ENCODE measurements at places on chromosomes 5 and 9.

DNA sequence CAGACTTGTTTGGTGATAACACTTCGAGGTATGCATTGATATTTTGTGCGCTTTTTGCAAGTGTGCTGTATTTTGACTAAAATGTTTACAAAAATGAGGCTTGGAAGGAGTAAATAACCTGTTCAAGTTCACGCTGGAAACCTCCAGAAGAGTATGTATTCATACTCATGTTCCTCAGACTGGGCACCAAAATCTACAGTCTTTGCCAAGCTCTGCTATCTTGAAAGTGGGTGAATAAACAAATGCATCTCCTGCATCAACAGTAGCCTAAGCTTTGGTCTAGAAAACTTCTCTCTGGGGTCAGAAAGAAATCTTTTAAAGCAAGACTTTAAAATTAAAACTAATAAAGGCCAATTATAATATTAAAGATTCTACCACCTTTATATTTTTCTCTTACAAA lies 157.9 kb downstream of the TRPM3 start:
- no peak for DNase-seq

DNA sequence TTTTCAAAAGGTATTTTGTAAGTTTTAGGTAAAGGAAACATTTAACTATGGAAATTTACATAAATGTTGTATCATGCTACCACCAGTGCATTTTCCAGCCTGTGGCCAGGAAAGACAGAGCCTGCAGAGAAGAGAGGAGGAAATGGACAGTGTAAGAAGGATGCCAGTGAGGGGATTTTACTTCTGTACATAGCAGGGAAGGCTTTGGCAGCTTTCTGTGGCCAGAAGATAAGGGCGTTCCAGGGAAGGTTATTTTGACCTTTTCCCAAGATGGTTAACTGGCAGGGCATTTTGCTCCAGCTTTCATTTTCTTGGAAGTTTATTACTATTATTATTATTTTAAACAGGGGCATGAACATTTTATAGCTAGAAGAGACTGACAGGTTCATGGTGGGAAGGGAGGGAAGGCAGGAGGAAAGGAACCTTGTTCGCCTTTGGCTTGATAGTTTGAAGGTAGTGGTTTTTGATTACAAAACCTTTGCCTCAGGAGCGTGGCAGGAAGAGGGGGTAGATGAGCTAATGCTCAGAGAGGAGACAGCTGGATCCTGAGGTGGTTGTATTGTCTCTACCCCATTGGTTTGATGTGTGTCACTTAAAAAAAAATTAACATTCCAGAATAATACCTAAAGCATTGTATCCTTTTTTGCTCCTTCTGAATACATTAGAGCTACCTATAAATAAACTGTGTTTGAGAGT lies 4.1 kb downstream of the ISOC1 start:
- no peak for DNase-seq

DNA sequence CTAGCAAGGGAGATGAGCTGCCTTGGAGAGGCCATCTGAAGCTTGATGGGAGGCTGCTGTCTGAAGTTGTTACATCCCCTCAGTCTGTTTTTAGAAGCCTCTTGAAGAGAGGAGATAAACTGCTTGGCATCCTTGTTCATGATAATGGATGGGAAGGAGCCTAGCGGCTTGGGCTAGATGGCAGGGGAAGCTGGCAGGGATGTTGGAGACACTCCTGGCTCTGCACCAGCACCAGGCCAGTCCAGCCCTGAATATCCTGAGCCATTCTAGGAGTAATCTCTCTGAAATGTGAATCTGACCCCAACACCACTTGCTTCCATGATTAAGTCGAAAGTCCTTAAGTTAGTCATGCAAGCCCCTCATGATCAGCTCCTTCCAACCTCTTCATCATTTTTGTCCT lies 310.5 kb downstream of the NSG2 start:
- DNase-seq: no peak

GRCh38 chr5:37971483-37972024 lies 131.7 kb upstream of the GDNF start:
- DNase-seq: no peak

DNA sequence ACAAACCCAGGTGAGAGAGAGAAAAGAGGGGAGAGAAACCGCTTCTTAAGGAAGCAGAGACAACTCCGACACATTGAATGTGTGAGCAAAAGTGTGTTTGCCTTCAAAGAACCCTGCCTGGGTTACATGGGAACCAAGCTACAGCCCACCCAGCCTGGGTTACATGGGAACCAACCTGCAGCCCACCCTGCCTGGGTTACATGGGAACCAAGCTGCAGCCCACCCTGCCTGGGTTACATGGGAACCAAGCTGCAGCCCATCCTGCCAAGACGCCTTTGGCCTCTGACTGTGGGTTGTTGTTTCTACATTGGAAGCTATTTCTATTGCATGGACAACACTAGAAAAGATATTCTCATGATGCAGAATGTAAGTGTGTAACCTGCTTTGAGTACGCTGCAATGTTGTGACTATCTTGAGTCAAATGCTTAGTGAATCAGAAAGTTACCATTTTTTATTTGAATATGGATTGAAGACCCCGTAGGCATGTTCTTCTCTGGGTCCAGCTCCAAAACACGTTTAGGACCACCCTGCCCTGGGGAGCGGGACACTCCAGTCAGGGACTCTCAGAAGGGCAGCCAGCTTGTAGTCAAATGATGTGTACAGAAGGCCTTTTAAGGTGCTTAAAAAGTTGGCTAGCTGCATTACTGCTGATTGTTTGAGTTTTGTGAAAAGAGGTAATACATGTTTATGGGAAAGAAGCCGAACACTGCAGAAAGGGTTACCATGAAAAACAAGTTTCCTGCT lies 39.1 kb upstream of the UNC5A start:
- no peak for DNase-seq

Data from naive thymus-derived CD8-positive, alpha-beta T cell (primary cell).